M059J (cell line): ENCODE measurements at places on chromosomes 2 and 18.

DNA sequence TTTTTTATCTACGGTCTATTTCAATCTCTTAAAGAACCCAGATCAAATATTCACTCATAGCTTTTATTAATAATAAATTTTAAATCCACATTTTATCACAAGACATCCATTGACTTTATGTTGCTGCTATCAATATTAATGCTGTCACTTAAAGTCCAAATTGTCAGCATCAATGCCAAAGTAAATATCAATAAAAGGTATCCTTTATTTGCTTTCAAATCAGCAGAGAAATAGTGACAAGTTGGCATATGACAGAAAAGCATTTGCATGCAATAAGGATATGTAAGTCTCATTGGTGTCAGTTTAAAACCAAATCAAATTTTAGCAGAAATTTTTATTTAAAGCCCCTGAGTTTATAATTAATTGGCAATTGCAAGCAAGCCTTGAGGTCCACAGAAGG, 775.4 kb downstream of the ADCYAP1 start:
- no peak for DNase-seq

DNA sequence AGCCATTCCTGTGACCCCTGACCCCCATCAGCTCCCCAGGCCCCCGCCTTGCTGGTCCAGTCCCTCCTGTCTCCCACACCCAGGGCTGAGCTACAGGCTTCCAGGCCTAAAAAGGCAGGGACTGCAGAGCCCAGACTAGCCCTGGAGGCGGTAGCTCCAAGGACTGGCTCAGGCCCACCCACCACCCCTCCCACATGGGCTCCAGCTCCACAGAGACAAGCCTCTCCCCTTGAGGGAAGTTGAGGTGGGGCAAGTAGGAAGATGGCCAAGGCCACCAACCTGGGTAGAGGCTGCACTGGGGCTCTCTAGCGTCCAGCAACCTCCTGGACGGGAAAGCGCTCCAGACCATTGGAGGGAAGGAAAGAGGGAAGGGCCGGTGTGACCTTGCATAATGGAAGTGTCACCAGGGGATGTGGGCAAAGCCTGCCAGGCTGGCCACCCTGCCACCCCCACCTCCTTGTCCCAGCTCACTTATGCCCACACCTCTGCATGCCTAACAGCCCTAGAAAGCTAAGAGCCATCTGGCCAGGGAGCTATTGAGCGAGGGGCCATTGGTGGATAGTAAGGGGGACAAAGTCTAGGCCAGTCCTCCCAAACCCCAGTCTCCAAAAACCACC, 63.1 kb downstream of the TNS1 start:
- DNase-seq: no peak

DNA sequence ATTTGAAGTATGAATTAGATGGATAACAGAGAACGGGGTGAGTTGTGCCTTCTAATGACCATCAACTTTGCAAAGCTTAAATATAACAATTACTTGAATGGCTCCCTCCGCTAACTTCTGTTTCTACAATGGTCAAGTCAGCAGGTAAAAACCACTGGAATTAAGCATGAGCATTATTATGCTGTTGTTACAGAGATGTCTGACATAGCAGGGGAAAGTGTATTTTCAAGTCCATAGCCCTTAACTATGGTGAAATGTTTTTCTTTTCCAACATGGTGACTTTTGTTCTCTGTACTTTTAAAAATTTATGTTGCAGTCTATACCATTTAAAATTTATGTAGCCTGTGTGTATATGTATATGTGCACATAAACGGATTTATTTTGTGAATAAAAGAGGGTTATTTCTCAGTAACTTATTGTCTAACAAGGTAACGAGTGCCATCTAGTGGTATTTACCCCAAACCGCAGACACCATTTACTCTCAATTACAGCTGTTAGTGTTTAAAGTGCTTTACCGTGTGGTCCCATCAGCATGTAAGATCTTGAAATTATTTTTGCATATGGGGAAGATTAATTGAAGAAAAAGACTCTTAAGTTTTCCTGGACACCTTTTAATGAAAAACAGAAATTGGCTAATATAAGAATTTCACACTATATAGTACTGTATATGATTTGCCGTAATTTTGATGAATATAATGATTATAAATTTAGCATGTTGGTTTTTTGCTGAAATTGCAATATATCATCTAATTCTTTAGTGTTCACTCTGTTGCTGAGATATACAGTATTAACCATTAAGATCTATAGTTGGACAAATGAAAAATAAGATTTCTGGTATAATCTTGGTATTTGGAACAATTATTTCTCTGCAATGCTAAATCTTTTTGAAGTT, 78.2 kb downstream of the UBE2E3 start:
- no peak for DNase-seq

- no peak for DNase-seq
These were observed 761.5 kb upstream of the SOX11 start for GRCh38 chr2:4930704-4931103.
